ENCODE measurements at places on chromosomes 7 and 10. TPM values are rescaled to one million over a fixed set of nuclear protein-coding genes. Genes with fewer than 3 reads are reported as not detected.

- DNase-seq = no peak
Measured at GRCh38 chr10:119319920-119320258, 112.5 kb downstream of the GRK5 start.

- no peak for DNase-seq
Measured at GRCh38 chr7:8668627-8669500, 235.5 kb downstream of the NXPH1 start.

- no peak for DNase-seq
Measured at GRCh38 chr7:50531928-50532327, 33.3 kb downstream of the DDC start.

DNA sequence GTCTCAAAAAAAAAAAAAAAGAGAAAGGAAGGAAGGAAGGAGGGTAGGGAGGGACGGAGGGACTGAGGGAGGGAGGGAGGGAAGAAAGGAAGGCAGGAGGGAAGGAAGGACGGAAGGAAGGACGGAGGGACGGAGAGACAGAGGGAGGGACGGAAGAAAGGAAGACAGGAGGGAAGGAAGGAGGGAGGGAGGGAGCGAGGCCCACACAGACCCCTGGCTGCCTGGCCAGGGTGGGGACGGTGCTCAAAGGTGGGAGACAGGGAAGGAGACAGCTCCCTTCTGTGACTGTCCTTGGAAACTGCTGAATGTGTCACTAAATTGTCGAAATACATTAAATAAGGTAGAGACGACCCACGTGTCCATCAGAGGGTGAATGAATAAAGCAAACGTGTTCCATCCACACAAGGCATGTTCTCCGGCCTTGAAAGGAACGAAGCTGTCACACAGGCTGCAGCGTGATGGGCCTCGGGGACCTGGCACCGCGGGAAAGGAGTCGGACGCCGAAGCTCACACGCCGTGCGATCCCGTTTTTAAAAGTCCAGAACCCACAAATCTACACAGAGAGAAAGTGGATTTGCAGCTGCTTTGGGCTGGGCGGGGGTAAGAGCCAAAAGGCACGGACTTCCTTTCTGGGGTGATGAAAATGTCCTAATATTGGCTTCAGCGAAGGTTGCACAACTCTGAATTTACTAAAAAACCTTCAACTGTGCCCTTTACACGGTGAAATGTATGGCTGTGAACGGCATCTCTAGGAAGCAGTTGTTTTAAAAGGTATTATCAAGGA lies 23.3 kb downstream of the ADAP1 start:
- no peak for DNase-seq

DNA sequence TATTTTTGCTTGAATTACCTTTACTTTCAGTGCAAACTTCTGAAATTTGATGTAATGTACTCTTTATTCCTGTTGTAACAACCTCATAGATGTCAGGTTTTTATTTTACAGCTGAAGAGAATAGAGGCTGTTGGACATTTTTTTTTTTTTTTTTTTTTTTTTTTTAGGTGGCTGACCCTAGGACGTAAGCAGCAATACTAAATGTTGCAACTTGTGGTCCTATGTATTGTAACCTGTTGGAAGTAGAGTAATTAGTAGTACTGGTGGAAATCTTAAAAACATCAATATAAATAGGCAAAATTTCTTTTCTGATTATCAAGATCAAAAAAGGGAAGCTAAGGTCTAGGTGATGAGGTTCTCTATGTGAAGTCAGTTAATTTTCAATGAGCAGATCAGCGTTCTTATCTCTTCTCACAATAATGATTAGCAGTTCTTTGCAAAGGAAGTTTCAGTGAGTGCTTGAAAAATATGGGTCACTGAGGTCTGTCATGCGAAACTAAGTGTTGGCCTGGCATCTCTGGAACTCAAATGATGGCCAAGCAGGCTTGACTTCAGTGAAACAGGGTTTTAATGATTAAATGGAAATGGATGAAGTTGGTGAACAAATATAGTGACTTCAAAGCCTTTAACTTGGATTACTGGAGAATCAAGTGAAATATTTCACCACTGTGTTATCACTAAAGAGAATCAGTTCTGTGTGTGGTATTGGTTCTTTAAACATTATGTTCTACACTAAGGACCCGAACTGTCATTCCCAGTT lies 42.7 kb downstream of the BICC1 start:
- DNase-seq = no peak

GRCh38 chr10:7567911-7568620 lies 98.7 kb downstream of the ITIH5 start:
- no peak for DNase-seq

GRCh38 chr10:115483294-115483693 lies 390.1 kb downstream of the ATRNL1 start:
- DNase-seq = no peak

- no peak for DNase-seq
Measured at GRCh38 chr10:122537545-122537944, 23.0 kb upstream of the DMBT1 start.

DNA sequence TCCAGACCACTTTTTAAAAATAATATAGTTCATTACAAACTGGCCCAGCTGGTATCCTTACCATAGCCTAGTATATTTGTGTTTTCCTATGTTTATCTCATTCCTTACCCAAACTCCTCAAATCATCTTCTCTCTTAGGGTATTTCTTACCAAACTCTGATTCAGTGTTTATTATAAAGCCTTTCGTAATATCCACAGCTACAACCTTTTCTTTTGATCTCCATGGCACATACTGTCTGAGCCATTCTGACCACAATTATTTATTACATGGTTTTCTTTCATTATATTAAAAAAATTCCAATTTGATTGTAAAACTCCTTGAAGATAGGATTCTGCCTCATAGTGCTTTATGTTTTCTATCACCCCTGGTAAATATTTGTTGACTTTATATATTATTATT lies 94.2 kb downstream of the LRMDA start:
- DNase-seq = no peak

- no peak for DNase-seq
Measured at GRCh38 chr7:2710901-2711551, 23.0 kb downstream of the AMZ1 start.

DNA sequence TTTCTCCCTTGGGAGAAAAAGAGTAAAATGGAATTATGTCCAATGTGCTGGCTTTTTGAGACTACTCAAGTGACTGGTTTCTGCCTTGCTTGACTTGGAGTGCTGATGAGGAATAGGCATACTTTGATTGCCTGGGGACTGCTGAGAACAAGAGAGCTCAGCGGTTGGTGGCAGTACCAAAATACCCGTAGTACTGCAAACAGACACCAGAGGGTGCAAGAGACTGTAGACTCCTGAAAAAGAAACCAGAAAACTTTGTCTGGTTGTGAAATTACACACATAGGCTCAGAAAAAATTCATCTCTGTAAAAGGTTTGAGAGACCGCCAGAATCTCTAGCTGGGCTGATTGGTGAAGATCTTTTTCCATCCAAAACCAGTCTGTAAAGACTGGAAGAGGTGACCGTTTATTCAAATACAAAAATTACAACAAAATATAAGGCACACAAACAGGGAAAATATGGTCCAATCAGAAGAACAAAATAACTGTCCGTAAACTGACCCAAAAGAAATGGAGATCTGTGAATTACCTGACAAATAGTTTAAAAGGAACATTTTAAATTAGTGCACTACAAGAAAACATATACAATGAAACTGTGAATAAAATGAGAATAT lies 18.5 kb downstream of the BICC1 start:
- peak; percentile 62 for DNase-seq

DNA sequence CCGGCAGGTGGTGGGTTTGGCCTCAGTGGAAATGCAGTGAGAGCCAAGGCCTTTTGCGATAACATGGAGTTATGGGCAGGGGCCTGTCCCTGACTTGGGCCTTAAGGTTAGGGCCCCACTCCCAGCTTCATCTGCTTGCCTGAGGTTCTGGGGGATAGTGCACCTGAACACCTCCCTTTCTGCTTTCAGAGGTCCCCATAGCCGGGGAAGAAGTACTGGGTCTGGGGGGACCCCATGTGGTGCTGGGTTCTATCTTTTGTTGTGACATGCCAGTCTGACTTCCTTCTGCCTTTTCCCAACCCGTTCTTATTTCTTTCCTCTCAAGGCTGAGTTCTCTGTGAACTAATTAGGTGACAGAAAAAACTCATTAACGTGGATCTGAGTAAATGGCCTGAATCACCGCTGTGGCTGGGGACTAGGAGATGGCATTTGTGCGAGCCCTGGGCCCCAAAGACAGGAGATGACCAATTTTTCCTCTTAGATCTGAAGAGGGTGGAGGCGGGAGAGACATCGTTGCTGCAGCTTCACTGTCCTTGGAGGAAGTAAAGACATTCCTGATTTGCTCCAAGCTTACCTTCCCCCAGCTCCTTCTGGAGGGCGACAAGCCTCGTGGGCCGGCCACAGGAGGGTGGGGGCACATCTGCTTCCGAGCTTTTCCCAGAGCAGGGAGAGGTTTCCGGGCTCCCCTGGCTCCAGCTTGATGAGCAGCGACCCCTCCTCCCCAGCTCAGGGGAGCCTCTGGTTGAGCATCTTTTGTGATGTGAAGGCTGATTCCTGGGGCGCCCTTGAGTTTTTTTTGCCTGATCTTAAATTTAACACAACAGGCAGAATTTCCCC lies 2.0 kb downstream of the AGAP3 start:
- peak; percentile 51 for DNase-seq

DNA sequence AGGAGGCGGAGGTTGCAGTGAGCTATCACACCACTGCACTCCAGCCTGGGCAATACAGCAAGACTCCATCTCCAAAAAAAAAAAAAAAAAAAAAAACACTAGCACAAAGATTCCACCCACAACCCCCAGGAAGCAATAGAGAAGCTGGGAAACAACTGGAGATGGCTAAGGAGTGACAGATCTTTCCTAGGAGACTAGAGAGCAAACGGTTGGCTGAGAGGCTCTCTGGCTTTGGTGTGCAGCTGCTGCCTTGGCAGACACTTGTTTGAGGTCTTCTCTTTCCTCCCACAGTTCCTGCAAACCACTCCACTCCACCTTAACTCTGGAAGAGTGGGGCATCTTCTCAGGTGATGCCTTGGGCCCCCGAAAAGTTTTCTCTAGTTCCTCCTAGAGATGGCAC lies 78.5 kb upstream of the LANCL2 start:
- no peak for DNase-seq

GRCh38 chr7:4792537-4793126 lies 17.2 kb downstream of the AP5Z1 start:
- no peak for DNase-seq

DNA sequence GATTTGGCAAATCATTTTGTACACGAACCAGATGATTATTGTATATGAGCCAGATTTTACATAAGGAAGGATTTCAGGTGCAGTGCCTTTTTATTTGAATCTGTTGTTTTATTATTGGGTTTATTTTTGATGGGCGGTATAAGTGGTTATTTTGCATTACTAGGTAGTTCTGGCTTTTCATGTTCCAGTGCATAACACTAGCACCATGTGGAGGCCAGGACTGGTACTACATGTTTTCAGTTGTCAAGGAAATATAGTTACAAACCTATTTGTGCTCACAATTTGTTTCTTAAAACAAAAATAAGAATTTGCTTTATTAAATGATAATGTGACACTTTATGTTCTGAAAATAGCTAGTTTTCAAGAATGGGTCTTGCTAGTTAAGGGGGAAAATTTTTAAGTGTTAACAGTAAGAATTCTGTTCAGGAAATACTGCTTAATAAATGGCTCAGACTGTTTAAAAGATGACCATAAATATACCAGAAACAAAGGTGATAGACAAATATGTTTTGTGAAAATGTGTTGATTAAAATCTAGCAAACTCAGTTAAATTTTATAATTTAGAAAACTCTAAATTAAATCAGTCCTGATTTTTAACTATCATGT lies 7.1 kb upstream of the SEMA3E start:
- DNase-seq = peak; percentile 41

DNA sequence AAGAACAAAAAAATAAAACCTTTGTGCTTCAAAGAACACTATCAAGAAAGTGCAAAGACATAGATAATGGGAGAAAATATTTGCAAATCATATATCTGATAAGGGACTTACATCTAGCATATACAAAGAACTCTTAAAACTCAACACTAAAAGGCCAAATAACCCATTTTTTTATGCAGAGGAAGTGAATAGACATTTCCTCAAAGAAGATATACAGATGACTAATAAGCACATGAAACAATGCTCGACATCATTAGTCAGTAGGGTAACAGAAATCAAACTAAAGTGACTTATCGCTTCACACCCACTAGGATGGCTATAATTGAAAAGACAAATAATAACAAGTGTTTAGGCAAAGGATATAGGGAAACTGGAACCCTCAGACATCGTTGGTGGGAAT lies 78.0 kb downstream of the MALSU1 start:
- DNase-seq = no peak

GRCh38 chr10:112716924-112717413 lies 233.1 kb upstream of the TCF7L2 start:
- no peak for DNase-seq

- no peak for DNase-seq
Measured at GRCh38 chr10:77555591-77556212, 81.9 kb downstream of the KCNMA1 start.

GRCh38 chr10:86337121-86337601 lies 29.4 kb downstream of the GRID1 start:
- DNase-seq = no peak

- peak; percentile 71 for DNase-seq
Measured at GRCh38 chr10:3805201-3805790, 20.3 kb upstream of the KLF6 start.

- DNase-seq = no peak
Measured at GRCh38 chr10:125599194-125599593, 83.8 kb downstream of the TEX36 start.

DNA sequence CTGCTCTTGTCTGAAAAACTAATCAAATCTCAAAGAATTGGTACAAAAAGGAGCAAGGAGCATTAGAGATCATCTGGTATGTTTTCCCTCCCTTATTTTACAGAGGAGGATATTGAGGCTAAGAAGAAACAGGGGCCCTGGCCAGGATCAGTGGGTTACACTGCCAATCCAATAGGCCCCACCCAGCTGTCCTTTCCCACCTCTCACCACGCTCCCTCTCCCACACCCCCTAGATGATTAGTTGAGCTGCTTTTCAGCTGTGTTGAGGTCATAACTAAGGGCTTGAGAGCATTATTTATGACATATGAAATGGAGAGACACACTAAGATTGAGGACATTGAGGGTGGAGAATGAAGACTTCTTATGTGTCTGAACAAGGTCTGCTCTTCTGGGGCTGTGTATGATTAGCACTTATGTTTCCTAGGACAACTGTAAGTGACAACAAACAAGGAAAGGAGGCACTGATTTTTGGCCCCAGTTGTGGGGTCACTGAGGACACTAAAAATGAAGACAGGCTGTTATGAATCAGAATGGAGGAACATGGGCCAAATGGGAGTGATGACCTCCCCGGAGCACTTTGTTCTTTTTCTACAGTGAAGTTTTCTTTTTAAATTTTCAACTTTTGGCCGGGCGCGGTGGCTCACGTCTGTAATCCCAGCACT lies 26.5 kb downstream of the VWA2 start:
- no peak for DNase-seq

- no peak for DNase-seq
Measured at GRCh38 chr10:27680006-27680557, 65.5 kb downstream of the MKX start.

The PTPN20 gene
- not detected for total RNA-seq

The PCDH15 gene
- not detected for total RNA-seq

The HMX2 gene
- 1.3 TPM for total RNA-seq

The IGFBP1 gene
- 2.6 TPM for total RNA-seq

The TBX20 gene
- total RNA-seq = 1.9 TPM

The AGAP6 gene
- 2.9 TPM for total RNA-seq

The KDM7A gene
- 2.2 TPM for total RNA-seq

The FKBP9 gene
- 68.6 TPM for total RNA-seq

The TMEM184A gene
- 1.7 TPM for total RNA-seq

Measured in Daoy (cell line).